NCI-H510A treated with DMSO at 0.1 percent for 48 hours (cell line): ENCODE measurements at places on chromosomes 3 and 15.
A peak's percentile ranks its signal among the peaks of the same experiment; 100 is the strongest.

DNA sequence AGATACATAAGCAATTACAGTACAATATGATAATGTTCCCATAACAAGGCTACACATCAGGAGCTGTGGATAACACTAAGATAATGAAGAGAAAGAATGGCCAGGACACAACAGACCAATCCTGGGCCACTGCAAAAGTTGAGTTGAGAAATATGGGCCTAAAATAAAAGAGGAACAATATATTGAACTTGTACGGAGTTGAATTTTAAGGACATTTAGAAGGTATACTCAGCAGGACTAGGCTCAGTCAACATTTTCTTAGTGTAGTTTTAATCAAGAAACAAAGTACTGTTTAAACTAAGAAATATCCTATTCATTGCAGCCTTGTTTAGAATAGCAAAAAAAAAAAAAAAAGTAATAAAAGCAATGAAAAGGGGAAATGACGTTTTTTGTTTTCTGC lies 24.3 kb downstream of the HERC1 start:
- no peak for DNase-seq

- no peak for DNase-seq
Observed at GRCh38 chr3:24305795-24306467, 188.7 kb downstream of the THRB start.

GRCh38 chr3:176359211-176359610 lies 838.1 kb downstream of the TBL1XR1 start:
- DNase-seq, result no peak

- DNase-seq, result no peak
Observed at GRCh38 chr3:73449774-73450173, 175.0 kb downstream of the PDZRN3 start.

- DNase-seq, result peak; percentile 34
Observed at GRCh38 chr3:101195951-101196713, 124.2 kb downstream of the IMPG2 start.

GRCh38 chr15:41417418-41418195 lies 712 bp downstream of the RTF1 start:
- no peak for DNase-seq

- no peak for DNase-seq
Observed at GRCh38 chr3:64799606-64800005, 111.8 kb upstream of the ADAMTS9 start.

- DNase-seq, result no peak
Observed at GRCh38 chr3:28244491-28244890, 3.1 kb downstream of the CMC1 start.

GRCh38 chr3:62329971-62330370 lies 43.4 kb downstream of the FEZF2 start:
- DNase-seq, result no peak

GRCh38 chr3:174442302-174442682 lies 416.8 kb upstream of the NAALADL2 start:
- no peak for DNase-seq

DNA sequence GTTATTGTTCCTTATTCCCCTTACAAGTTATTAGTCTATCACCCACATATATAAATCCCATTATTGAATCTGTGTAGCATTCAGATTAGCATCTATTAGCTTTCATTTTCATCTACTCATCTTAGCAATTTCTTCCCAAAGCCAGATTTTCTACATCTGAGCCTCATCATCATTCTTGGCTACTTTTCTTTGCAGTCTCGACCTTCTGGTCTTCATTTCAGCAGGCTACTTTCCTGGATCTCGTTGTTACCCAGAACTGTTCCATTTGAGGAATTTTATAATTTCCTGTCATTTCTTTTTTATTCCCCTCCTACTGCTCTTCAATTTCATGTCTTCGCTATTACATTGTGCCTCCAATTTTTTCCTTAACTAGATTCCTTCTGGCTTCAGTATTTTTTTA lies 51.8 kb downstream of the SPRED1 start:
- DNase-seq, result no peak

DNA sequence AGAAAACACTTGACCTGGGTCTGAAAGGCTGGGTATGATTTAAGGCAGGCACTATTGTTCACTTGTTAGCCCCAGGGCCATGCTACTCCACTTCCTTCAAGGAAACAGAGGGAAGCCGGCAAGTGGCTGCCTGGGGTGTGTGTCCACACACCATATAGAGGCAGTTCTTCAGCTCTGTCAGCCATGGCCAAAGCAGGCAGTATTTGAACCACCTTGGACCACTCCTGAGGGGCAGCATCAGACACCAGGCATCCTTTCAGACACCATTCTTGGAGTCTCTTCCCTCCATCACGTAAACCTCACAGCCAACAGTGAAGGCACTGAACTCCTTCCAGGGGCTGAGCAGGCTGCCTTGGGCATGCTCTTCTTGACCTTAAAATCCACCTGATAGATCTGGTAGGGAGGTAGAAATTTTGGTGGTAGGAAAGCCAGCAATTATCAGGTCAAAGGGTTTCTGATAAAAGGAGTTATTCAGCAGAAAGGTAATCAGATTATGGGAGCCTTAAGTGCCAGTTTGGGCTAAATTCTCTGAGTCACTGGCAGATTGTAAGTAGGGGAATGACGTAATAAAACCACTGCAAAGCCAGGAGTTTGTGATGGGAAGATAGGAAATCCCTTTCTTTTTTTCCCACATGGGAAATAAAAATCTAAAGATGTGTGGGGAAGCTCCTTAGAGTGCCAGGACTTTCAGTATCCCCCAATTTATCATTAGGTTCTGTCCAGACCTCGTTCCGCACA lies 20.2 kb downstream of the TGFBR2 start:
- DNase-seq, result no peak

GRCh38 chr3:98791341-98792325 lies 28.5 kb downstream of the ST3GAL6 start:
- no peak for DNase-seq

- DNase-seq, result no peak
Observed at GRCh38 chr15:28923726-28924280, 38.0 kb downstream of the APBA2 start.

- DNase-seq, result no peak
Observed at GRCh38 chr15:50248994-50249582, 16.4 kb downstream of the HDC start.

DNA sequence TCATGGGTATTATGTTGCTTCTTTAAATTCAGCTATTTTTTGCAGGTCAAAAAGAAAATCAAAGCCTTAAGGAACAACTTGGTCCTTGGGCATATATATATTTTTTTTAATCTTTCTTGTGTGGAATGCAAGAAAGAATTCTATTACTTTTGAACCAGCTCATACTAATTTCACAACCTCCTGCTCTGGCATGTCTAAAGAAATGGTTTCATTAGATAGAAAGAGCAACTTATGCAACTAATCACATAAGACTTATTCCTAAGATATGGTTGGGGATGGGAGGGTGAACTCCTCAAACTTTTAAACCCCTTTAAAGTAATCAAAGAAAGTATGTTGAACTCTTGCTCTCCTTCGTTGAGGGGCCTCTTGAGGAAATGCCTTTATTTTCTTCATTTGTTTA lies 114.9 kb downstream of the GMNC start:
- no peak for DNase-seq

DNA sequence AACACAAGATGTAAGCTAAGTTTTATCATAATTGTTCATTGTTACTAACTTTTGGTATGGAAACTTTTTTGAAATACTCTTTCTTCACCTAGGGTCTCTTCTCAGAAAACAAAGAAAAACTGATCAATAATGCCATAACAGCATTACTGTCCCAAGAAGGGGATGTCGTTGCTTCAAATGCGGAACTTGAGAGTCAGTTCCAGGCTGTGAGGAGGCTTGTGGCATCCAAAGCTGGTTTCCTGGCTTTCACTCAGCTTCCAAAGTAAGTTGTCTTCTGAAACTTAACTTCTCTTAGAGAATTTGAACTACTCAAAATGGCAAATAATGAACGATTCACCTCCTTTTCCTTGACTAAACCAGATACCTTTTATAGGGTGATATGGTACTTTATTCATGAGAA lies 39.3 kb downstream of the DNAJC13 start:
- DNase-seq, result no peak

DNA sequence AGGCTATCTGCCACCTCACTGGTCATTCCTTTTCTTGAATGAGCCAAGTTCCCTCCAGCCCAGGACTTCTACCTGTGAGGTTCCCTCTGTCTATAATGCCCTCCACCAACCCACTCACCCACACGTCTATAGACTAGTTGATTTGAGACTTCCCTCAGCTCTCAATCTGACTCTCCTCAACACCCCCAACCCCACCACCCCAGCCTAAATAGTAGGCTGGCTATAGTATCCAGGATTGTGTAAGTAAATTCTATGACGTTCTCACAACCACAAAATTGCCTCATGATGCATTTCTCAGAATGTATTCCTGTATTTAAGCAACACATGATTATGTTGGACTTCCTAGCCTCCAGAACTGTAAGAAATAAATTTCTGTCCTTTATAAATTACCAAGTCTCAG lies 2.2 kb downstream of the PLSCR1 start:
- DNase-seq, result no peak

DNA sequence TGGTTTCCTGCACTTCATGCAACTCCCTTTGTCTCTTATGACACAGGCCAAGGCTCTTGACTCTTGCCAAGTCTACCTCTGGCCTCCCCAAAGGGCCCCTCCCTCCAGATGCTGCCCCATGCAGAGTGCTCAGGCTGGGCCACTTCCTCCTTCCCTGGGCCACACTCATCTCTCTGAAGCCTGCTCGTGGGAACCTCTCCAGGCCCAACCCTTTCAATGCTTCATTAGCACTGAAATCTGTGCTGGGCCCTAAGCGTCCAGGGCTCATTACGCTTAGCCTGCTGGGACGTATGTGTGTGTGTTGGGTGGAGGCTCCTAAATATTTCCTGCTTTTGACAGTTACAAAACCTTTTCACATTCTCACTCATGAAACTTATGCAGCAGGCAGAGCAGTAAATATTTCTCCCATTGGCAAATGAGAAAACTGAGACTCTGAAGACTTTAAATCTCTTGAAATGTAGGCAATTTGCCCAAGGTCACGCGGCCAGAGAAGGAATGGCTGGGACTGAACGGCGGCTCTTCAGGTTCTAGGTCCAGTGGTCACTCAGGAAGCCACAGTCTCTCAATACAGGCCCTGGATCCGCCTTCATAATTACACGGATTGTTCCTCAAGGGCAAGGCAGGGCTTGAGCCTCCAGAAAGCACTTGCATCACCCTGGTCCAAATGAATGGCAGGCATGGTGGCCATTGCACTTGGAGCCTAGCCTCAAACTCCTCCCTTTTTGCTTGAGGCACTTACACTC lies 241.7 kb upstream of the HES1 start:
- no peak for DNase-seq

DNA sequence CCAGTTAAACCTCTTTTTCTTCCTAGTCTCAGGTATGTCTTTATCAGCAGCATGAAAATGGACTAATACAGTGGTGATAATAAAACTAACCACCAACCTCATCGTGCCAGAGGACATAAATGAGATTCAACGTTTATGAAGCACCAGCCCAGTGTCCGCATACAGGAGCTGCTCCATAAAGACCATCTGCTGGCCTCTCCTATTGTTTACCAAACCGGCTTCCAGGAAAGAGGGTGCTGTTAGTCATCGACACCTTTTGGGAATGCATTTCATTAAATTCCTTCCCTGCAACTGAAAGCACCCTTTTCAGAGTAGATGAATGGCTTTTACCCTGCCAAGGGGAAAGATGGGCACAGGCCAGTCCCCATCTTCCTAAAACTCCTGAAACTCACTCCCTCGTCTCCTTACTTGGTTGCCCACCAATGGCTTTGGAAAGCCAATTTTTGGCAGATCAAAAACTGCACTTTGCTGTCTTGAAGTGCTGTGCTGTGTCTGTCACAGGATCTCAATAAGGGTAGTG lies 122.1 kb downstream of the AQP9 start:
- DNase-seq, result peak; percentile 62

DNA sequence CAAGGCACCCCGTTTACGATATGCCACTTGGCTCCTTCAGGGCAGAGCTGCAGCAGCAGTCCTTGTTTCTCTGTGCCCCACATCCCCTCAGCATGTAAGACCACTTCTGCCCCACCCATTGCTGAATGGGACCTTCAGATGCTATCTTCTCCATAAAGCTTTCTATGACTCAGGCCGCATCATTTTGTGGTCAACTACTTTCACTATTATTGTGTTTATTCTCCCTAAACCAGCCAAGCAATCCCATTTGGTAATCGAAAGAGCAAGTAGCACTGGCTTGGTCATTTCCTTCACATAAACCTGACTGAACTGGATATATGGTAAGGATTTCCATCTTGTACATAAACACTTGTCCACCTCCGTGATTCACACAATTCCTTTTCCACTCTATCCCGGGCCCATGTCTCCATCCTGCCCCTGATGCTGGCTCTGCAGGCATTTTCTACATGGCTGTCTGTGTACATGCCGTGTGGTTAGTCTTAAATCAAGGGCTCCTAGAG lies 25.7 kb downstream of the LIPC start:
- no peak for DNase-seq

- DNase-seq, result no peak
Observed at GRCh38 chr3:185925353-185925752, 12.5 kb downstream of the TRA2B start.

DNA sequence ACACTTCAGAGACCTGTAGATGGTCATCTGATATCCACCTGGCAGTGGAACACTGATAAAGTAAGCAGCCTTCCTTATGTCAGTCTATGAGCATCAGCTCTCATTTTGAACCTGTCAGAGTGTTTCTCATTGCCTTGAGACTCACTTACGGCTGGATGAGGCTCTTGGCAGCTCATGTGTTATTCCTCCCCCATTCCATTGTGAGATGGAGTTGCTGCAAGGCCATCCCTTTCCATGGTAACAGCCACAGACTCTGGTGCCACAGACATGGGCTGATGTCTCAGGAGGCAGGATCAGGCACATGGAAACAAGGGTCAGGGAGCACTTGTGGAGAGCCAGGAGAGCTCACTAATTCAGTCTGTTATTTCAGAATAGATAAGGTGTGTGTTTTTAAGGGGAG lies 11.9 kb downstream of the KCNAB1 start:
- no peak for DNase-seq

- no peak for DNase-seq
Observed at GRCh38 chr15:60128000-60128376, 123.9 kb downstream of the FOXB1 start.

DNA sequence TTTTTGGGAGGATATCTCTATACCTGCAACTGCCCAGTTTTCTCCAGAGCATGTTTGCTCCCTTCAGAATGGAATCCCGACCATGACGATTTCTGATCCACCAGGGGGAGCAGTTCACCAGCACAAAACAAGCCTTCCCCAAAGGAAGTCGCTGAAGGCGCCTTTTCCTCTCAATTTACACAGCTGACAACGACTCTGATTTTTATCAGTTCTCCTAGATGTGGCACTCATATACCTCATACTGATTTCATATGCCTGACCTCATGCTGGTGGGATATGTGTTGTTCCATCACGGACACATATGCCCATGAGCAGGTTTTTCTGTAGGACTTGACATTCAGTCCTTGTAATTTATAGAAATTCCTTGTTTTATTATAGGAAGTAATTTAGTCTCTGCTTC lies 1028.2 kb downstream of the MCTP2 start:
- peak; percentile 6 for DNase-seq

GRCh38 chr3:179027326-179027900 lies 44.2 kb downstream of the ZMAT3 start:
- no peak for DNase-seq

DNA sequence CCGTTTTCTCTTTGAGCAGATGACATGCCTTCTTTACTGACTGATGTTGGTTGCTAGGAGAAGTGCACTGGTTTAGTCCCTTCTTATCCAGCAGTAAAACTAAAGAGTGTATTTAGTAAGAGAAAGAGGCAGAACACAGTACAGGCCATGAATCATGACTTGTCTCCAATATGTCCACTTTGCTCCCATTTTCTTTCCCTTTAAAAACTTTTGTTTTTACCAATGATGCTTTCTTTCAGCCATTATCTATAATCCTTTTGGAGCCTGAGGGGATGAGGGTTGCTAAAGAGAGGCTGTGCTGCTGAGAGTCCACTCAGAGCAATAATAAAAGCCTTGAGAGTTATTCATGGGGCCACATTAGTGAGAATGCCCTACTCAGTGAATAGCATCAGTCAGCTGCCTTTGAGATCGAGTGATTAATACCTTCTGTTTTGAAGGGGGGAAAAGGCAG lies 12.2 kb downstream of the ROBO2 start:
- no peak for DNase-seq
